ENCODE measurements at places on chromosomes 3 and 15.

GRCh38 chr3:133112666-133113065 is 74.5 kb downstream of the TMEM108 start:
- no peaks in the 10 kb centered on the region for H3K4me1 ChIP-seq
- DNase-seq: no peak
- no peaks in the 10 kb centered on the region for H3K36me3 ChIP-seq
- H3K4me3 ChIP-seq: no peak overlapping the region

DNA sequence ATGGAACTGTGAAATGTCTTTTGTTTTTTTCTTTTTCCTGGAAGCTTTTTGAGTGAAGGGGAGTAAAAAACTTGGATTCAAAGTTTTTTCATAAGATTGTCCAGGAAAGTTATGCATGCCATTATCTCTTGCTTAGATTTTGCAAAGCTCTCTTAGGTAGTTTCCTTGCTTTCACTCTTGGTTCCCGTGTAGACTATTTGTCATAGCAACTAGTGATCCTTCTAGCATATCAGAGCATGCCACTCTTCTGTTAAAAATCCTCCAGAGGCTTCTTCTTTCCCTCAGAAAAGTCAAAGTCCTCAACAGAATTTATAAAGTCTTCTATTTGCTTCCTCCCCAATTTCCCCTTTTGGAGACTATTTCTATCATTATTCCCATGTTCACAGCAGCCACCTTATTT is 21.1 kb downstream of the GTF2E1 start:
- no peak for DNase-seq
- H3K36me3 ChIP-seq: peaks cover 19% of the 10 kb centered on the region
- H3K4me1 ChIP-seq: peaks cover 28% of the 10 kb centered on the region

DNA sequence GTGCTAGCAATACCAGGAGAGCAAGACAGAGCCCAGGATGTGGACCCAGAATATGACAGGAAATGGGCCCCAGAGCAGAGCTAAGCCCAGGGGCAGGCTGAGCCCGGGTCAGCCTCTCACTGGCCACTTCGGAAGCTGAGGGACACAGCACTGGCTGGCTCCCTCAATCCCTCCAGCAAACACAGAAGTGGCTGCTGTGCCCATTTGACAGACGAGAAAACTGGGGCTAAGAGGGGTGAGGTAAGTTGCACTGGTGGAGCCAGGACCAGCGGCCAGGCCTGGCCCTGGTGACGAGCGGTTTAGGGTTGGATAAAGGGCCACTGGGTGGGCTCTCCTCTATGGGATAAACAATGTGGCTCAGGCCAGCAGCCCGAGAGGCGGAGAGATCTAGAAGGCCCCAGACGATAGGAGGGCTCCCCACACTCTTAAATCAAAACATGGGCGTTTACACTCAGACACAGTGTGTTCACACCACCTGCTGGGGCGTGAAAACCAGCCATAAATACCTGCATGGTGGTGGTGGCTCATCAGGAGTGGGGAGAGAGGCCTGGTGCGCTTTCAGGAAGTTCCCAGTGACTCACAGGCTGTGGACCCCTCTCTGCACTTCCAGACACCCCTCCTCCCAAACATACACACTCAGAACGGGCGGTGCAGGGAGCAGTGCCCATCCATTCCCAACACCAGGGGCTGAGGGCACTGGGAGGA is 12.0 kb upstream of the LINGO1 start:
- H3K27ac ChIP-seq: no peak overlapping the region
- no peaks in the 10 kb centered on the region for H3K36me3 ChIP-seq
- no peaks in the 10 kb centered on the region for H3K4me1 ChIP-seq
- no peak overlapping the region for H3K4me3 ChIP-seq
- no peak for DNase-seq

GRCh38 chr3:188439080-188439479 is 285.1 kb downstream of the LPP start:
- peaks cover 24% of the 10 kb centered on the region for H3K36me3 ChIP-seq
- H3K27ac ChIP-seq: peak overlapping the region; percentile 77
- peak; percentile 47 for DNase-seq

GRCh38 chr15:57031605-57032004 is 113.2 kb downstream of the TCF12 start:
- H3K36me3 ChIP-seq: peaks cover 2% of the 10 kb centered on the region
- no peaks in the 10 kb centered on the region for H3K27me3 ChIP-seq
- H3K4me1 ChIP-seq: peaks cover 13% of the 10 kb centered on the region
- H3K27ac ChIP-seq: no peak overlapping the region
- DNase-seq: no peak

- DNase-seq: no peak
- no peak overlapping the region for H3K27ac ChIP-seq
- H3K36me3 ChIP-seq: peaks cover 5% of the 10 kb centered on the region
- no peaks in the 10 kb centered on the region for H3K27me3 ChIP-seq
- H3K4me1 ChIP-seq: peaks cover 16% of the 10 kb centered on the region
These were observed 78.4 kb downstream of the AKAP13 start for GRCh38 chr15:85458764-85459163.

DNA sequence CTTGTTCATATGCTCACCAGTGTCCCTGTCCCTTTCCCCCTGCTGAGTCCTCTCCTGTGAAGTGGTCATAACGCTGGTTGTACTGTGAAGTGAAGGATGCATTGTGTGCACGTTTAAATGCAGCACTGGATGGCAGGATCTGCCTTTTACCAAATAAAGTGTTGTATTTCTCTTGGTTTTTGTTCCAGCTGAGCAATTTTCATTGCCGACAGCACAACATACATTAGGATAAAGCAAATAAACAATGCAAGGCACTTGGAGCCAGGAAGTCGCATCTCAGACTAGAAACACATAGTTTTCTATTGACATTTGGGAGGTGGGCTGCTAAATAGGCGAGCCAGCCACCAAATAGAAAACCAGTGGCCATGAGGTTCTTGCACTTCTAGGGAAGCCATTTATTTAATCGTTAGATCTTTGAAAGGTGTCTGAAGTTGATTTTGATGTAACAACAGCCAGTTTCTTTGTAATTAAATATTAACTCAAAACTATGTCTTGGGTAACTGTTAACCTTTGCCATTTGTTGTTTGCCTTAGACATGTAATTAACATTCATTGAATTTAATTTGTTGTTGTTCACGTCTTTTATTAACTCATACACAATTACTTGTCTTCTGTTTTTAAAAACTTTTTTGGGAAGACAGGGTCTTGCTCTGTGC is 185.3 kb downstream of the FNDC3B start:
- H3K4me3 ChIP-seq: no peak overlapping the region
- no peaks in the 10 kb centered on the region for H3K4me1 ChIP-seq
- no peaks in the 10 kb centered on the region for H3K27me3 ChIP-seq
- H3K36me3 ChIP-seq: no peaks in the 10 kb centered on the region
- DNase-seq: no peak
- no peak overlapping the region for H3K27ac ChIP-seq

- no peaks in the 10 kb centered on the region for H3K36me3 ChIP-seq
- H3K4me1 ChIP-seq: no peaks in the 10 kb centered on the region
- DNase-seq: no peak
- no peak overlapping the region for H3K27ac ChIP-seq
These were observed 199.8 kb upstream of the ALCAM start for GRCh38 chr3:105166893-105167292.

GRCh38 chr3:51964521-51964920 is 2.7 kb downstream of the PCBP4 start:
- H3K4me1 ChIP-seq: peaks cover 8% of the 10 kb centered on the region
- no peak overlapping the region for H3K4me3 ChIP-seq
- peaks cover 3% of the 10 kb centered on the region for H3K36me3 ChIP-seq
- DNase-seq: no peak
- H3K27ac ChIP-seq: no peak overlapping the region
- H3K27me3 ChIP-seq: peaks cover 2% of the 10 kb centered on the region

DNA sequence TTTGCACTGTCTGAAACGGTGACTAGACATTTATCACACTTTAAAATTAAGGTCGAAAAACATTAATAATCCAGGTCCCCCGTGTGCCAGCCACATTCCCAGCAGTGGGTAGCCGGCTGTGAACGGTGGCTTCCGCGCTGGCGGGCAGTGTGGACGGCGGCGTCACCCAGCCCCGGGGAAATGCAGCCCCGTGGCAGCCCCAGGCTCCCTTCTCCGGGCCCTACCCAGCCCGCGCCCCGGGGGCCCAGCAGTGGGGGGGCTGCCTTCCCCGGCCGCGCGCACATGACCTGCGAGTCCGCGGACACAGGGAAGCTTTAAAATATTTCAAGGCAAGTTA is 25.3 kb downstream of the GABRA5 start:
- no peak overlapping the region for H3K4me3 ChIP-seq
- no peaks in the 10 kb centered on the region for H3K36me3 ChIP-seq
- no peak overlapping the region for H3K27ac ChIP-seq
- DNase-seq: no peak
- H3K27me3 ChIP-seq: no peaks in the 10 kb centered on the region

GRCh38 chr15:82699726-82700125 is 9.9 kb downstream of the AP3B2 start:
- DNase-seq: no peak
- H3K27ac ChIP-seq: no peak overlapping the region
- H3K36me3 ChIP-seq: no peaks in the 10 kb centered on the region
- H3K27me3 ChIP-seq: no peaks in the 10 kb centered on the region
- no peaks in the 10 kb centered on the region for H3K4me1 ChIP-seq

DNA sequence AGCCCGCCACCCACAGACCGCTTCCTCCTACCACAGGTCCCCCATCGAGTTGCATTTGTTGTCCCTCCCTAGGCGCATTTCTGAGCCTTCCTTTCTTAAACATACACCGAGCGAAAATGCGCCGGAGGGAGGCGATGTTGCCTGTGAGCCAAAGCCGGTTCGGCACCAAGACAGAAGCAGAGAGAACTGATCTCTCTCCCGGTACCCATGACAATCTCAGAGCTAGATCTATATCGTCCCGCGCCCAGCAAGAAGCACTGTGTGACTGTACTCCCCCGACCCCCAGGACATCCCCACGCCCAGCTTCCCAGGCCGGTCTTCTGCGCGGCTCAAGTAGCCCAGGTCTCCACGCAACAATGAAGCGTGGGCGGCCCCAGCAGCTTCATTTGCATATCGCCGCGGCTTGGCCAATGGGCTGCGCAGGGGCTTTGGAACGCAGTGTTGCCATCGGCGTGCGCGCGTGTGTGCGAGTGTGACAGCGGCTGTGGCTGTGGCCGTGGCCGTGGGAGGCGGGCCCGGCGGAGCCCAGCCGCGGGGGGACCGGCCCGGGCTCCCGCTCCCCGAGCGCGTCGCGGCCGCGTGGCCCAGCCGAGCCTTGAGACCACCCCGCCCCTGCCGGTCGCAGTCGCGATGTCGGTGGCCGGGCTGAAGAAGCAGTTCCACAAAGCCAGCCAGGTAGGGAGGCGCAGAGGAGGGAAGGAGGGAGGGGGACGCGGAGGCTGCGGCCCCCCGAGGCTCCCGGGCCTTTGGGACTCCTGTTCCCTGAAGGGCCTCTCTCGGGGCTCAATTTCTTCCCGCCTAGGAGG is at the start of gene SH3GL3:
TSS of gene SH3GL3 (plus strand) at position 438 of the 806 bp plus-strand sequence. CDS start at position 631, 193 bp downstream.
- peaks cover 42% of the 10 kb centered on the region for H3K27me3 ChIP-seq
- DNase-seq: peak; percentile 73
- no peaks in the 10 kb centered on the region for H3K36me3 ChIP-seq
- H3K4me1 ChIP-seq: peaks cover 9% of the 10 kb centered on the region

DNA sequence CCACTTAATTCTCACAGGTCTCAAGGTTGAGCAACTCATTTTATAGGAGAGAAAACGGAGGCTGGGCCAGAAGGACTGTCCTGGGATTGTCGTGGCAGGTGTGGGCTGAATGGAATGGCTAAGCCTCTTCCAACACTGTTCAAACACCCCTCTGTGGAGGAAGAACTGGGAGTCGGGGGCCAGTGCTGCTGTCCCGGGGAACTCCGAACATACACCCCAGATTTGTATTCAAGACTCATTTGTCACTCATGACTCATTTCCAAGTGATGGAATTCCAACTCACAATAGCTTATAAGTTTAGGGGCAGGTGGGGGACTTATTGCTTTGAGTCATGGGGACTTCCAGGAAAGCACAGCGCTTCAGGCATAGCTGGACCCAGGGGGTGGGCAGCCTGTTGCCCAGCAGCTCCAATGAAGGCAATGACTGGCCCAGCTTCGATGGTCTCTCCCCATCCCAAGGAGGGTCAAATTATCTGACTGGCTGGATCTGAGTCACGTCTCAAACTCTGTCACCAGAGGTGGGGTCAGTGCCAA is 72.5 kb downstream of the TM2D3 start:
- H3K4me1 ChIP-seq: peaks cover 1% of the 10 kb centered on the region
- H3K36me3 ChIP-seq: no peaks in the 10 kb centered on the region
- no peak for DNase-seq
- H3K4me3 ChIP-seq: no peak overlapping the region
- H3K27ac ChIP-seq: no peak overlapping the region

- no peak overlapping the region for H3K27ac ChIP-seq
- no peaks in the 10 kb centered on the region for H3K4me1 ChIP-seq
- H3K27me3 ChIP-seq: no peaks in the 10 kb centered on the region
- no peak overlapping the region for H3K4me3 ChIP-seq
- H3K36me3 ChIP-seq: no peaks in the 10 kb centered on the region
- no peak for DNase-seq
These were observed 145.7 kb upstream of the PLAAT1 start for GRCh38 chr3:193095366-193095765.

- DNase-seq: no peak
- H3K27me3 ChIP-seq: peaks cover 7% of the 10 kb centered on the region
- no peak overlapping the region for H3K27ac ChIP-seq
- peaks cover 3% of the 10 kb centered on the region for H3K4me1 ChIP-seq
- H3K4me3 ChIP-seq: no peak overlapping the region
- peaks cover under 1% of the 10 kb centered on the region for H3K36me3 ChIP-seq
These were observed 78.4 kb upstream of the HERC1 start for GRCh38 chr15:63912061-63912615.

GRCh38 chr3:47421741-47422649 is 41.2 kb downstream of the PTPN23 start:
- H3K4me1 ChIP-seq: peaks cover 4% of the 10 kb centered on the region
- H3K36me3 ChIP-seq: peaks cover 14% of the 10 kb centered on the region
- H3K27ac ChIP-seq: peak overlapping the region; percentile 96
- DNase-seq: no peak

DNA sequence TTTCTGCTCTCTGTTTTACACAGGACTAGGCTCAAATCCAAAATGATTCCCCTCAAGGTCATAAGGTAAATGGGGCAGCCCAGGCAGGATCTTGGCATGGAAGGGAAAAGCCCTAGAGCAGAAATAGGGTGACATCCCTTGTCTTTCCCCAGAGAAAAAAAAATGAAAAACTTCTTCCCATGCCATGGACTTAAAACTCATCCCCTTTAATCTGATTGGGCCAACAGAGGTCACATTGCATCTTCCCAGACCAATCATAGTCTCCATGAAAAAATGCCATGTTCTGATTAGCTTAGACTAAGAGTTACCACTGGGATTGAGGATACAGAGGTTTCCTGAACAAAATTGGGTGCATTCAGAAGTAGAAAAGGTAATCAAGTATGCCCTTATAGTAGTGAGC is 241.3 kb upstream of the LRTM1 start:
- DNase-seq: no peak
- no peak overlapping the region for H3K27ac ChIP-seq
- H3K36me3 ChIP-seq: no peaks in the 10 kb centered on the region
- H3K4me3 ChIP-seq: no peak overlapping the region
- no peaks in the 10 kb centered on the region for H3K4me1 ChIP-seq

- H3K4me3 ChIP-seq: no peak overlapping the region
- no peaks in the 10 kb centered on the region for H3K4me1 ChIP-seq
- no peaks in the 10 kb centered on the region for H3K36me3 ChIP-seq
- H3K27ac ChIP-seq: no peak overlapping the region
These were observed 495.3 kb upstream of the AGTR1 start for GRCh38 chr3:148202386-148202785.

GRCh38 chr3:27659279-27660021 is 62.7 kb downstream of the EOMES start:
- H3K27ac ChIP-seq: no peak overlapping the region
- DNase-seq: peak; percentile 19
- no peaks in the 10 kb centered on the region for H3K27me3 ChIP-seq
- no peak overlapping the region for H3K4me3 ChIP-seq
- peaks cover 9% of the 10 kb centered on the region for H3K4me1 ChIP-seq
- H3K36me3 ChIP-seq: no peaks in the 10 kb centered on the region

GRCh38 chr3:123096126-123096525 is 29.3 kb downstream of the PDIA5 start:
- peaks cover 2% of the 10 kb centered on the region for H3K4me1 ChIP-seq
- no peak for DNase-seq
- H3K27ac ChIP-seq: no peak overlapping the region
- peaks cover 4% of the 10 kb centered on the region for H3K36me3 ChIP-seq
- no peaks in the 10 kb centered on the region for H3K27me3 ChIP-seq
- no peak overlapping the region for H3K4me3 ChIP-seq

All from T-helper 2 cell treated with Interferon-gamma antibody and Interleukin-4, amounts not matched to agents 5 μg/mL and 100 μg/mL, for 36 hours (primary cell).